GM10248 (cell line): ENCODE measurements at places on chromosomes 2 and 18.

GRCh38 chr18:63850020-63850419, 37.5 kb upstream of the SERPINB2 start:
- DNase-seq, result no peak

DNA sequence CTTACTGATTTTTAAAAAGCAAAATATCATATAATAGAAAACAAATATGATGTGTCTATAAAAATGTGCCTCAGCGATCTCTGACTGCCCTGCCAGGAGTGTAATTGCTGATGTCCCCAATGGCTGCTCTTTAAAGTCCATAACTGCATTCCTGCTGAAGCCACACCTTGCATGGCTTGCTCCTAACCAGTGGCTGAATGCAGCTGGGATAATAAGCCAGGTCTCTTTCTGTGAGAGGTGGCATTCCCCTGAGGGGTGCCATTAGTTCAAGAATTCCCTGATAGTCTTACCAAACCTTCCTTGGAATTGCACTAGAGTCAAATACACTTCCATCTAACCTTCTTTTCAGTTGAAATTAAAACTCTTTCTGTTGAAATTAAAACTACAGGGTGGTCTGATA, 125.8 kb upstream of the ZNF804A start:
- DNase-seq, result no peak

- DNase-seq, result no peak
Observed at GRCh38 chr2:211903961-211904360, 634.6 kb downstream of the ERBB4 start.

- no peak for DNase-seq
Observed at GRCh38 chr2:127101756-127102477, 5.0 kb downstream of the BIN1 start.

DNA sequence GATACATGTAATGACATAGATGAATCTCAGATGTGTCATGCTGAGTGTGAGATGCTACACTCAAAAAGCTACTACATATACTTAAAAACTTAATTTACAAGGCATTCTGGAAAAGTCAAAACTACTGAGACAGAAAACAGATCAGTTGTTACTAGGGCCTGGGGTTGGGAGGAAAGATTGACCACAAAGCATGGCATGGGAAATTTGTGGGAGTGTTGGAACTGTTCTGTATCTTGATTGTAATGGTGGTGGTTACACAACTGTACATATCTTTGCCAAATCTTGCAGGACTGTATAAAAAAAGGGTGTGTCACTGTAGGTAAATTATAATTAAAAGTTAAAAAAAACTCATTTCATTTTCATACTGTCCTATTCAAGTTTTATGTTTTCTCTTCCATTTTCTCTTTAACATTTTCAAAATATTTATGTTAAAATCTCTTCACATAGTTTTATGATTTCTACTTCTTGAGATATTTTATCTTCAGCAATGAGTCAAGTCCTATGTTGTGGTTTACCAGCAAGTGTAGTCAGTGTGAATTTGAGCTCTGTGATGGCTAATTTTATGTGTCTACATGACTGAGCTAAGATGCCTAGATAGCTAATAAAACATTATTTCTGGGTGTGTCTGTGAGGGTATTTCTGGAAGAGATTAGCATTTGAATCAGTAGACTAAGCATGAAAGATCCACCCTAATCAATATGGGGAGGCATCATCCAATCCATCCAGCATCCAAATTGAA, 58.6 kb upstream of the VRK2 start:
- no peak for DNase-seq

DNA sequence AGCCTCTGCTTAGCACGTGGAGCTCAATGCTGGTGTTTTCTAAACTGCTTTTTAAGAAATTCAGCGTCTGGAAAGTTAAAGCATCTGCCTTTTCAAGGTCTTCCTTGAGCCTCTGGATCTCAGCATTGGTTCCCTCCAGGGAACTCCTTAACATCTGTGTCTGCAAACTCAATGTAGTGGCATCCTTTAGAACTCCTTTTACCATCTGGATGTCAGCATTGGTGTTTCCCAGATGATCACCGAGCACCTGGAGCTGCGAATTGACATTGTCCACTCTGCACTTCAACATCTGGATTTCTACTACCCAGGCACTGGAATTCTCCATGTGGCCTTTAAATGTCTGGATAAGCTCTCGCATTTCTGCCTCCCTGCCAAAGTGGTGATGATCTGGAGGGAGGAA, 3.7 kb downstream of the CLEC4F start:
- no peak for DNase-seq

DNA sequence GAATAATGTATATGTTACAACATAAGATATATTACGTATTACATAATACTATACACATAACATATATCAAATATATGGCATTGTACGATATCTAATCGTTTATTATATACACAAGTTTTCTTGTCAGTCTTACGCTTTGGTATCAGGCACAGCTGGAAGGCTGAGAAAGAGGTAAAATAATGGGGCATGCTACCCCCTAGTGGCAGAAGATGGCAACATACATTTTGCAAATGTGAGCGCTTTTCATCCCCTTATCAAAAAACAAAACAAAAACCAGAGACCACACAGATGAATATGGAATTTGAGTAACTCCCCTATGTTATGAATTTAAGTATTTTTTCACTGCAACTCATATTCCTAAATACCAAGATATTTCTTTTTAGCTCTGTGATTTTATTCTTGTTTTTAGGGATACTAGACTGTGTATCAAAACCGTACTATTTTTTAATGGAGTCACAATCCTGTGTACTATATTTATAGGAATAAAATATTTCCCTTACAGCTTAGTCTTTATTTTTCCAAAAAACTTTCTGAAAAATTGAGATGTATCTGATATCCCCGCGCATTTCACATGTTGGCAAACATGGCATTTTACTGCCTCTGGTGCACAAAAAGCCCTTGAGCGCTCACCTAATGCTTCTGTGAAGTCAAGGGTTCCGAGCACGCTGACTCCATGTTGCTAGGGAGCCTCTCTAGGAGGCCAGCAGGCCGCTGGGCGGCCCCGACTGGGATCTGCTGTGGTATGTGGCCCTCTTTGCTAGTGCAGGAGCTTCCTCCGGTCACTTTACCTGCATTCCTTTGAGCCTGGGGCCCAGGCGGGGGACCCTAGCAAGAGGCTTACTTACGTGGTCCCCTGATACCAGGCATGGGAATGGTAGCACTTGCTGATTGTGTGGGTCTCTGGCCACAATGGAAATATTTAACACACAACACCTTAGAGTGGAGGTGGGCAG, 62.5 kb downstream of the SLC4A3 start:
- peak; percentile 70 for DNase-seq

- DNase-seq, result no peak
Observed at GRCh38 chr2:19195661-19196060, 162.8 kb downstream of the OSR1 start.

GRCh38 chr2:192473331-192473730, 278.6 kb upstream of the TMEFF2 start:
- no peak for DNase-seq

DNA sequence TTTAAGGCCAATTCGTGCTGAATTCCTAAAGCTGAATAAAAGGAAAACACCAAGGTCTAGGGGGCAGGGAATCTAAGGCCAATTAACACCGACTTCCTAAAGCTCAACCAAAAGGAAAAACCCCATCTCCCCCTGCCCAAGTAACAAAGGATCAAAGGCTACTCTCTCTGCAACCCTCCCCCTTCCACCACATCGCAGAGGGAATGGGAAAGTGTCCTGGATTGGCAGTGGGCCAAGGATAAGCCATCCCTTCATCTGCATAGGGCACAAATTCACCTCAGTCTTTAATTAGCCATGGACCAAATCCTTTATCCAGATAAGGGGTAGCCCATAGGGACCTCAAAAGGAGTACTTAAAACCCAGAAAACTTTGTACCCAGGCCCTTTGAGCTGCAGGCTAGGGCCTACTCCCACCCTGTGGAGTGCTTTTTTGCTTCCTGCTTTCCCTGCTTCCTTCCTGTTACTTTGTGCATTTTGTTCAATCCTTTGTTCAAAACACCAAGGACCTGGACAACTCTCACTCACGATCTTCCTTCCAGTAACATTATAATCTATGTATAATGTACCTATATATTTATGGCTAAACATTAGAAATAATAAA, 2119.8 kb upstream of the CELF4 start:
- no peak for DNase-seq

DNA sequence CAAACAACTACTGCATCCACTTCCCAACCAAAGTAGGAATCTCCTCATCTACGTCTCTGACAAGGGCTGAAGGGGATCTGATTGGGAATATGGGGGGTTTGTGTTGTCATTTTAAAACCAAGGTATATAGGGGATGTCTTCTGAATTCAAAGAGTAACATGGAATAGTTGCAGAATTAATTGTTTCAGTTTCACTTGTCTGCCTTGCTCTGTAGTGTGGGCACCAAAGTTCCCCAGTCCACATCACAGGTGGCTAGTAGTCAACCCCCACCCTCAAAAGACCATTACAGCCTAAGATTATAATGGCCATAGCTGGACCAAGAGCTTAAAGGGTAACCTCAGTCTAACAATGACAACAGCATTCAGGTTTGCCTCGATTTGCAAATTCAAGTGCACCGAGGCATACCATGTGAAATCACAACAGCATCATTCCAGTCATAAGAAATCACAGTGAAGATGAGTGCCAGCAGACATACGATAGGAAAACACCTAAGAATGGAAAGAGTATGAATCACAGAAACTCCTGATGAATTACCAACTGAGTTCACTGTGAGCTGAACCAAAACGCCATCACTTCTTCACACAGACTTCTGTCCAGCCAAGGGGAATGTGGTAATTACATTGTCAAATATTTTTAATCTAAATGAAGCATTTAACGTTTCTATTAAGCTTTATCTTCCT, 52.4 kb downstream of the MYO5B start:
- DNase-seq, result no peak

DNA sequence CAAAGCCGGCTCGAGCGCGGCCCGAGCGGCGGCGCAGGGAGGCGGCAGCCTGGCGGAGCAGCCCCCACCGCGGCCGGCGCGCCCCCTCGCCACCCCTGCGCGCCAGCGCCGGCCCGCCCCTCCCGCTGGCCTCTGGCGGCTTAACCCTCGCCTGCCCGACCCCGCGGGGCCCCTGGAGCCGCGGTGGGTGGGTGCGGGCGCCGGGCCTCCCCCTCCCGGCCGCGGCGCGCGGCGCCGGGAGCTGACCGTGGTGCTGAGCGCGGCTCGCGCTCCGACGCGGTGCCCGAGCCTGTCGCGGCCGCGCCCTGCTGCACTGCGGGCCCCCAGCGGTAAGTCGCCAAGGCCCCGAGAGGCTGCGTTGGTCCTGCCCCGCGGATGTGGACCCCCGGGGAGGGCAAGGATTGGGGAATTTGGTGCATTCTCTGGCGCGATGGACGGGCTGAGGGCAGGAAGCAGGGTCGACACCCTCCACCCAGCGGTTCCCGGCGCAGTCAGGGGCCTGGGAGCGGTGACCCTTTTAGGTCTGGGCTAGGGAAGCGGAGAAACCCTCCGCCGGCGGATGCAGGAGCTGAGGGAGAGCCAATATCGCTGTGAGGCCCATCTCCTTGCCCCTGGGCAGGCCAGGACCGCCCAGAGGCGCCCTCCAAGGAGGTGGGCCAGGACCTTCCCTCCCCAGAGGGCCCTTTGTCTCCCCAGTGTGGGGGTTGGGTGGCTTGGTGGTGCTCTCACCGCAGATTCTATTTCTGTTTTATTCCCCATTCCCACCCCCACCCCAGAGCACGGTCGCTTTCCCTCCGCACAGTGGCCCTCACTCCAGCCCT, 923 bp downstream of the AMER3 start:
- peak; percentile 64 for DNase-seq

- DNase-seq, result no peak
Observed at GRCh38 chr2:167925758-167926157, 321.6 kb downstream of the STK39 start.

DNA sequence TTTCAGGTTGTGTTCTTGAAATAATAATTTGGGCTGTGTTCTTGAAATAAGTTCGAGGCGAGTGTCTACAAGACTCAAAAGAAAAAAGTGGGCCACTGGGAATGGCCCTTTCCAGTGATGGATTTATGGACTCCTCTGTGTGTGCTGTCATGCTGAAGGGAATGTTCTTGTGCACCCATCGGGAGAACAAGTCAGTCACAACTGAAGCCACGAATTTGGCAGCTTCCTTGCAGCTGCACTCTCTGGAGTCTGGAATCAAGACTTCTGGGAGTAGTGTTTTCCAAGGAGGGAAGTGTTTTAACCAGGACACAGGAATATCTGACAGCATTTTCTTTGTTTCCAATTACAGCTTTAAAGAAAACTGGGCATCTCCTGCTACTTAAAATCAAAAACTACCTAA, 620 bp downstream of the SLC14A1 start:
- no peak for DNase-seq

DNA sequence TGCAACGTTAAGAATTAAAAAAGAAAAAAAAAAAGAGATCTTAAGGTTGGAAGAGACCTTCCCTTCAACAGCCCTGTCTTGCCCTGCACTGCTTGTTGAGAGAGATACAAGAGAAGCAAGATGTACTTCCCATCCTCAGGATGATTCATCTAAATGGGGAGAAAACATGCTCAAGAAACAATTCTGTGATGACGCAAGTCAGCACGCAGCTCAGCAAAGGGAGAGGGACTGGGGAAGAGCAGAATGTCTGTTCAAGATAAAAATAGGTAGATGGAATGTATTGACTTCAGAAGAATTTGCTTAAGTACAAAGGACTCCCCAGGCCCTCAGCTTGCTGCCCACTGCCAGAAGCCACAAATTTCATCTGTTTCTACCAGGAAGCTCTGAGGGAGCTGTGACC, 198.2 kb upstream of the SPRED2 start:
- DNase-seq, result no peak

- peak; percentile 74 for DNase-seq
Observed at GRCh38 chr2:222319586-222320435, 21.0 kb upstream of the PAX3 start.

GRCh38 chr2:150462770-150463169, 24.7 kb downstream of the RND3 start:
- no peak for DNase-seq

DNA sequence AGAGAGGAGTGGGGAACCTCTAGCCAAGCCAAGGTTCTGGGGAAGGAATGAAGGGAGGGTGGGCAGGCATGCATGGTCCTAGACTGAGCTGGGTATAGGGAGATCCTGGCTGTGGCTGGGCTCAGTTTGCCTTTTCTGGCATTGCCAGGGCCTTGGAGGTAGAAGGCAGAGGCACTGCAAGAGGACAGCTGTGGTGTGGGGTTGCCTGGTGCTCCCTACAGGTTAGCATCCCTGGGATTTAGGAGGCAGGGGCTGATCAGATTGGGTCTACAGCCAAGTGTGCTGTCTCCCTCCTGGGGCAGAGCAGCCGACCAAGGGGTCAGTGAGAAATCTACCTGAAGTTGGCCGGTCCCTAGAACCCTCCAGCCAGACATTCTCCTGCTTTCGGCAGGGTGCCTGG, 15.9 kb downstream of the ABCG8 start:
- DNase-seq, result peak; percentile 5

DNA sequence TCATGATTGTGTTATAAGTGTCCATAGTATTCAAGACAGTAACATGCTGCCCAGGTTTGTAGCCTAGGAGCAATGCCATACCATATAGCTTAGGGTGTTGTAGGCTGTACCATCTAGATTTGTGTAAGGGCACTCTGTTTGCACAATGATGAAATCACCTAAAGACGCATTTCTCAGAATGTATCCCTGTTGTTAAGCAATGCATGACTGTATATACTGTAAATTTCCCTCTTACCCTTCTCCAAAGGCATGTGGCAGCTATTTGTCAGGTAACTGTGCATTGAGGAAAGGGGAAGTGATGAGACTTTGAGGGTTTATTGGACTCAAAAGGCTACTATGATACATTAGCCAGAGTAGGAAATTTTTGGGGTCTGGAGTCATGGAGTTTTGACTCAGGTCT, 180.8 kb downstream of the VAPA start:
- no peak for DNase-seq

GRCh38 chr2:239039479-239039861, 191.6 kb downstream of the TWIST2 start:
- DNase-seq, result no peak
